ENCODE measurements at places on chromosomes 2 and 18.
A peak's percentile ranks its signal among the peaks of the same experiment; 100 is the strongest.

GRCh38 chr2:241112592-241112991, 10.5 kb upstream of the MTERF4 start:
- no peak for DNase-seq

DNA sequence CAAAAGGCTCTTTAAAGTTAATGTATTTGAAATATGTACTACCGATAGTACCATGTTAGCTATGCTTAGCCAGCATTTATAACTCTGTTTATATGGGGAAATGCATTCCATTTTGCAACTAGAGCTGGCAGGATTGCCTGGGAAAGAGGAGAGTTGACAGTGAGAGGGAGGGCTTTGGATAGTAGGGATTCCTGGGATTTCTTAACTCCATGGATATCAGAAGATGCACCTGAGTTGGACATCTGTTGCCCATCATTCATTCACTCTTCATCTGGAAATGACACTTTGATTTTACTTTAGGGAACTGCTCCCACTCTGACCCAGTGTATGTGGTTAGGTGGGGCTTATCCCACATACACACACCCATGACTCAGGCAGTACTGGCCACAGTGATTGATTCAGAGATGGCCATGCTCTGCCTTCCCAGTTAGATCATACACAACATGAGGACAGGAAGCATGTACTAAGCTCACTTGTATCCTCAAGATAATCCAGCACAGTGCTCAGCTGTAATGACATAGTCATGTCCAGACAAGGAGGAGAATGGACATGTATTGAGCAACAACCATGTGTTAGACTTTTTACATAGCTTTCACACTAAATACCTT, 248.8 kb downstream of the MREG start:
- no peak for DNase-seq

DNA sequence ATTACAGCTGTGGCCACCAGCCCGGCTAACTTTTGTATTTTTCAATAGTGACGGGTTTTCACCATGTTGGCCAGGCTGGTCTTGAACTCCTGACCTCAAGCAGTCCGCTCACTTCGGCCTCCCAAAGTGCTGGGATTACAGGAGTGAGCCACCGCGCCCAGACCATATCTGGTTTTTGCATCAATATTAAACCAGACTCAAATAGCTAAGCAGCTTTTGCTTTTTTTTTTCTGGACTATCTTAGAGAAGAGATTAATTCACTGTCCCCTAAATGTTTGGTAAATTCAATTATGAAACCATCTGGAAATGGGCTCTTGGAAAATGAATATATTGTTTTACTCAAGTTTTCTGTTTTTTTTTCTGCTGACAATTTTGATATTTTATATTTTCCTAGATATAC, 183.7 kb downstream of the DOK6 start:
- DNase-seq = no peak

GRCh38 chr2:227500301-227500630, 28.3 kb downstream of the AGFG1 start:
- no peak for DNase-seq

- DNase-seq = no peak
Measured at GRCh38 chr2:98404556-98405250, 40.0 kb upstream of the INPP4A start.

DNA sequence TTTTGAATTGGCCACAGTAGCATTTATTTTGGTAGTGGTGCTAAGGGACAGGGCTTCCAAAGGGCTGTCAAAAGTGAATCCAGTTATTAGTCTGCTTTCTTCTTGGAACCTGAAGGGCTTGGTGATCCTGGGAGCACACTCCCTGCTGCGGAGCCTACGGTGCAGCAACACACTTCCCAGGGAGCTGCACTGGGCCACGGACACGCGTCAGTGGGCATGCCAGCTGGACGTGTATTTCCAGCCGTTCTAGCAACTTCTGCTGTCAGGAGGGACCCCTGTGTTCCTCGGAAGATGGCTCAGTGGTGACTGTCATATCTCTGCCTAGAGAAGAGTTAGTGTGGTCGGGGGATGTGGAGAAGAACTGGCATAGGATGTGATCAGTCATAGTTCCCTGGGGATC, 204.6 kb downstream of the SOCS6 start:
- DNase-seq = no peak

DNA sequence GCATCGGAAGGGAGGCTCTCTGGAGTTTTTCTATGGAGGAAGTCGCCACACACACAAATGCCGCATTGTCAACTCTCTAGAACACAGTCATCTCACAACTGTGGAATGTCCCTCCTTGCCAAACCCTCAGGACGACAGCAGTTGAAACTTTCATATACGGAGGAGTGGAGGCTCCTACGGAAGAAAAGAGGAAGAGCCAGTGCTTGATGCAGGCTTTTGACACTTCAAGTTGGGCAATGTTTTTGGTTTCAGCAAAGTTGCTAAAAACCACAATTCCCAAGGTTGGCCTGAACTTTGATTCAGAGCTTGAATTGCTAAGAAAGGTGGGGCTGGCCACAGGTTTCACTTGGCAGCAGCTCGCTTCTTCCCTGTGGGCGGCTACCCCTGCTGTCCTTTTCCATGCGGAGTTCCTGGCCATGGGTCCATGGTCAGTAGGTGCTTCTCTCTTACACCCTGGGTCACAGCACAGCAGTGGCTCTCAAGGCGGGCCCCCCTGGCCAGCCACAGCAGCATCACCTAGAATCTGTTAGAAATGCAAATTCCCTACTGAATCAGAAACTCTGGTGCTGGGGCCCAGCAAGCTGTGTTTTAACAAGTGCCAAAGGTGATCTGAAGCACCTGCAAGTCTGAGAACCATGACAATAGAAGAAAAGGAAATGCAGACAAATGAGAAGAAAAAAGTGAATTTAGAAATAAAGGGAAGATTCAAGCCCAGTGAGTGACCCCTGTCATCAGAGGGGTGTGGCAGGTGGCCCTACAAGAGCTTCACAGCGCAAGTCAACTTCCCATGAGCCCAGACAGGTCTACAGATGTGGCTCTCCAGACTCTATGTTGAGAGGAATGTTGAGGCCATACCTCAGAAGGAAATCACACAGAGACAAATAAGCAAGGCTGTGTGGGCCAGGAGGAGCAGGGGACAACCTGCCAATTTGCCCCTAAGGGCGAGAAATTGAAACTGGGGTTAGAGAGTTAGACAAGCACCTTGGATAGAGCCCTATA, 856.4 kb downstream of the RNF144A start:
- DNase-seq = no peak

- DNase-seq = no peak
Measured at GRCh38 chr2:27074738-27075565, 3.5 kb upstream of the EMILIN1 start.

DNA sequence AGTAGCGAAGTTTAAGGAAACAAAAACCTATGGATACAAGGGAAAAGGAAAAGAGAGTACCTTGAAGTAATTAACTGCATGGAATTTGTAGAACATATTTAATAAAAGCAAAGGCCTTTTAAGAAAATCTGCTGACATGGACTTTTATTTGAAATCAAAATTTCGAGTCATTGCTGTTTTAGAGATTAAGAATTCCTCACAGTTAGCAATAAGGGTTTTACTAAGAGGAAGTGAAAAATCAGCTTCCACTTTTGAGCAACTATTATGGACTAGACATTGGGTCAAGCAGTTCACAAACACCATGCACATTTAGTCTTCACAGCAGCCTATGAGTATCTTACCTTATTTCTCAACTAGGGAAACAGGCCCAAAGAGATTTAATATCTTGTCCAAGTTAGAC, 876.3 kb downstream of the BCL11A start:
- no peak for DNase-seq

GRCh38 chr2:74919827-74920226, 38.6 kb upstream of the POLE4 start:
- peak; percentile 60 for DNase-seq

- no peak for DNase-seq
Measured at GRCh38 chr2:9795071-9795470, 48.2 kb upstream of the TAF1B start.

DNA sequence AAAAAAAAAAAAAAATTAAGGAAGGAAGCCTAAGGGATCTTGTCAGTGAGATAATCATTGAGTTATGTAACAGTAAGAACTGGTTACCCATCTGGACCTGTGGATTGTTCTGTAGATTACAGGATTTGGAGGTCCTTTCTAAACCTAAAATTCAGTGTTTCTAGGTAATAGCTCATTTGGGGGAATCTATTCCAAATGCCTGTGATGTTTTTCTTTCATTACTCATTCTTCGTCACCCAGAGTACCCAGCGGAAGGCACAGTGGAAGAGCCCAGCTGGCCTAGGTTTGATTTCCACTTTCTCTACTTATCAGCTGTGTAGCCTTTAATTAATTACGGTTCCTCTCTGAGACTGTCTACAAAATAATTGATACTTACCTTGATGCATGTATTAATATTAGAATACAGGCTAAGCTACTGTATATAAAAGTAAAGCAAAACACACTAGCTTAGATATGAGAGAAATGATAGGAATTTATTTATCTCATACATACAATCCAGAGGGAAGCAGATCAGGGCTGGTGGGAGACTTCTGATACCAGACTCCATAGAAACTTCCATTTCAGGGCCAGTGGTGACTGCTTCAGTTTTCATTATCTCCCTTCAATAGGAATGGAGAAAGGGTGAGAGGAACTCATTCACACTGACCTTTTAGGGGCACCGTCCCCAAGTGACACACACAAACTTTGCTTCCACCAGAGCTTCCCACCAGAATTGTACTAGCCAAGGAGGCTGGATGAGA, 115.8 kb upstream of the NOSTRIN start:
- no peak for DNase-seq

DNA sequence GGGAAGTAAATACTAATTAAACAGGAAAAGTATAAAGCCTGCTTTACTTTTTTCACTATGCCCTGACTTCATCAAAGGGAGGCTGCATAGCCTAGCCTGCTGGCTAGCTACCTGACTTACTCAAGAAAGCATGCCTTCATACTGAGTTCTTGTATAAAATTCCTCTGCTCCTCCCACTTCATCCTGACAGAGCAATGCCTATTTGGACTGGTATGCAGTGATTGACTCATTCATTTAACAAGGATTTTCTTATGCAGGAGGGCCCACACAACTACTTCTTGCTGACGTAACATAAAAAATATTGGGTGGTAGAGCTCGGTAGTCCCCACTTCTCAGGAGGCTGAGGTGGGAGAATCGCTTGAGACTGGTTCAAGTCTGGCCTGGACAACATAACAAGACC, 70.5 kb downstream of the PRPF40A start:
- DNase-seq = no peak

DNA sequence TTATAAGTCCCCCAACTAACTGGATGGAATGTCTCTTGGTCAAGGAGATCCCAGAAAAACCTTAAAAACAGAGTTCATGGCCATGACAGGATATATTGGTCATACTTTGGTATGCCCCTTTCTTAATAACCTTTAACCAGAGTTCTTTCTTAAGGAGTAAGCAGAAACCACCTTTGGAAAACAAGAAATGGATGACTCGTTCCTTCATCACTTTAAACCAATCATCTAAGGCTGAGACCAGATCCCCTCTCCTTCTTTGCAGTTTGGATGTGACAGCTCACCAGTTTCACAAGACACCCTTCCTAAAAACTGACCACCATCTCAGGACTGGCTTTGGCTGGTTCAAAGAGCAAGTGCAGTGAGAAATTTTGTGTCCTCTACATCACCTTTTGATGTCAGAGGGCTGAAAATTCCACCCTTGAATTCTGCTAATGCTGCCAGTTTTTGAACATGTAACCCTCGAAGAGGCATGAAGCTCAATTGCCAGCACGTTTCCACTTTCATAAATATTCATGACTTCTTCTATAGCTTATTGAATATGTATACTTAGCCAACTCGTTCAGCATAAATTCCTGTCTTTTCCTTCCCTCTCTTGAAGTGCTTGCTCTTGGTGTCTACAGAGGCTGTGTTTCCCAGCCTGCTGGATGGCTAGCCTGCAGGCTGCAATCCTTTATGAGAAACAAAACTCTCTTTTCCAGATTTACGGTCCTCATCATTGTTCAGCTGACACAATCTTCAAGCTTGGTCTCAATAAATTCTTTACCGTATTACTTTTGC, 1323.5 kb upstream of the TMEFF2 start:
- DNase-seq = no peak

- no peak for DNase-seq
Measured at GRCh38 chr2:80323610-80324009, 19.1 kb upstream of the LRRTM1 start.

DNA sequence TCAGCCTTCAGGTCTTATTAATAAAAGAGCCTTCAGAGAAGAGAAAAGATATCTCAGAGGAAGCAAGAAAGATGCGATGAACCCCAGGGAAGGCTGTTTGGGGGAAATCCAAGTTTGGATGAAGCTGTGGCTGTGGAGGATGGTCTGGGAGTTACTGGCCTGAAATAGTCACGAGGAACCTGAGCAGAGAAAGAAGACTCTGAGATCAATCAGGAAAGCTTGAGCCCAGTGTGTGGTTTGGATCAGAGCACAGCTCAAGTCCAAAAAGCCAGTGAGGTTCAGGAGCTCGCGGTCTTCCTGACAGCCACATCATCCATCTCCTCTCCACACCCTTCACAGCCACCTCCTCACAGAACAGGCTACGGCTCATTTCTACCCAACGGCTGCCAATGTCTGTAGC, 87.4 kb upstream of the SERPINE2 start:
- no peak for DNase-seq

GRCh38 chr2:206086716-206087350, 859 bp upstream of the INO80D start:
- peak; percentile 22 for DNase-seq

DNA sequence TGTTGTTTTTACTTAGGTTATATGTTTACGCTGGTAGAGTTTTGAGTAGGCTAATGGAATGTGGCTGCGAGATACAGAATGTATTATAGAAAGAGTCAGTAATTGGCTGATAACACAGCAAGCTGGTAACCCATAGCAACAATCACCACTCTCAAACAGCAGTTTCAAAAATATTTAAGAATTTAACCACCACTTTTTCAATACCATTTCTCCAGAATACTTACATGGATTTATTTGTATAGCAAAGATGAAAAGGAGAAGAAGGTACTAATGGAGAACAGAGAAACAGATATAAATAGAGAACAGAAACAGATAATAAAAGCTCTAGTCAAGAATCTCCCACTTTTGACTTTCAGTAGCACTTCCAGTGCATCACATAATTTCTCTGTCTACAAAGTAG, 188.3 kb upstream of the SLC39A10 start:
- DNase-seq = no peak

GRCh38 chr2:5507367-5507766, 184.8 kb upstream of the SOX11 start:
- no peak for DNase-seq

- DNase-seq = no peak
Measured at GRCh38 chr2:2892378-2892777, 485.2 kb downstream of the EIPR1 start.

GRCh38 chr2:180910831-180911665, 69.4 kb upstream of the UBE2E3 start:
- no peak for DNase-seq

Measured in left kidney (tissue), 8 donors.